ENCODE measurements at places on chromosomes 2 and 18. TPM values are rescaled to one million over a fixed set of nuclear protein-coding genes. Genes with fewer than 3 reads are reported as not detected.

GRCh38 chr2:19542796-19543662, 184.6 kb upstream of the OSR1 start:
- DNase-seq = no peak
- no peak overlapping the region for H3K27ac ChIP-seq
- H3K4me1 ChIP-seq = no peaks in the 10 kb centered on the region
- H3K27me3 ChIP-seq = no peaks in the 10 kb centered on the region
- no peak overlapping the region for H3K4me3 ChIP-seq

DNA sequence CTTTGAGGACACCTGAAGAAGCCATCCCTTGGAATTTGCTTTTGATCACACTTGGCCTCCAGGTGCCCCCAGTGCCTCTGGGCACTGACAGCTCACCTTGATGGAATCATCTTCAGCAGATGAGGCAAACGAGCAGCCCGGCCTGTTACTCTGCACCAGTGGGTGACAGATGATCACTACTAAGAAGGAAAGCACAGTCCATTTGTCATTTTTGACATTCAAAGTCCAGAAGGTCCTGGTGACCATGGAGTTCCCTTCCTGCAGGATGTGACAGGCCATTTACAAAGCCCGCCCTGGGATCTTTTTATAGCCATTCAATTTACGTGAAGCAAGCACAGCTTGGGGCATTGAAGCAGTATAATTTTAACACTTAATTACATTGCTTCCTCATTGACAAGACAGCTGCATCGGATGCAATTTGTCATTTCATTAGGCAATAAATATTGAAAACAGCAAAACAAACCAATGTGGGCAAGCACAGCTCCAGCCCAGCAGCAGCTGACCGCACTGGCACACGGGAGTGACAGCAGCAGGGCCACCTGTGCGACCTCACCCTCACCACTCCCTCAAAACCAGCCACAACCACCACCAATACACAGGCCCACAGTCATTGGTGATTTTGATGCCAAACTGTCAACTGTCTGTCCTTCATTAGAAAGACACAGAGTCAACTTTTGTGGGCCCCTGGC, 76.0 kb upstream of the SLC66A3 start:
- no peaks in the 10 kb centered on the region for H3K4me1 ChIP-seq
- H3K36me3 ChIP-seq = no peaks in the 10 kb centered on the region
- H3K27ac ChIP-seq = no peak overlapping the region
- no peak for DNase-seq
- H3K27me3 ChIP-seq = no peaks in the 10 kb centered on the region
- no peak overlapping the region for H3K4me3 ChIP-seq

DNA sequence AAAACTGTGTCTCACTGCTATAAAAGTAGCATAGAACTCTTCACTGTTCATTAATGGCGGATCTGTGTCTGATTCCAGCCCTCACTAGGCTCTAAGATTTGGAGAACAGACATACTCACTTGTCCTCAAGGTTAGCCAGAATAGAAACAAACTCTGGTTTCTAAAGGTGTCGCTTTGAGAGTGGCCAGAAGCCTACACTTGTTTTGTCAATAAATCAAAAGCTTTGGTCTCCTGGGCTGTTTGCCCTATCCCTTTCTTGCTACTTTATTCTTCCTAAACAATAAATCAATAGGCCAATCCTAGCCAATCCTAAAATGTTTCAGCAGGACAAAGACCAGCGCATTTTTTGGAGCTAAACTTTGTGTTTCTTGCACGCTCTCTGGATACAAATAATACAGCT, 1064.6 kb upstream of the CHAC2 start:
- H3K36me3 ChIP-seq = no peaks in the 10 kb centered on the region
- no peaks in the 10 kb centered on the region for H3K27me3 ChIP-seq
- DNase-seq = no peak
- H3K27ac ChIP-seq = no peak overlapping the region
- H3K4me1 ChIP-seq = no peaks in the 10 kb centered on the region

Gene CFAP221
- 3.1 TPM for total RNA-seq

Gene TMEM200C
- total RNA-seq = not detected

DNA sequence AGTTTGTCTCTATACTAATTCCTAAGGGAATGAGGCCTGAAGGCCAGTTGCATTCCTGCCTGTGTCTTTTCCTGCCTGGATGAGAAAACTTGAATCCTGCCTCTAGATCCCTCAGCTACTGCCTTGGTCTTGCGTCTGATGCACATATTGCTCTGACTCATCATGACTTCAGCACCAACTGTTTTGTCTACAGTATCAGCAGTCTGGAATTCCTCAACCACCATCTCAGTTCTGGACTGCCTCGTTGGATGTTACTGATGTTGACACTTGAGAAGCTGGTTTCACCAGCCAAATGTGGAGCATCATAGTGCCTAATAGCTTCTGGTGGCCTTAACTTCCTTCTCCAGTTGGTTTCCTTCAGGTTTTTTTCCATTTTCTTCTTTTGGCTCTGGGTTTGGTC, 211.0 kb downstream of the CTNNA2 start:
- no peaks in the 10 kb centered on the region for H3K36me3 ChIP-seq
- H3K27ac ChIP-seq = no peak overlapping the region
- no peaks in the 10 kb centered on the region for H3K4me1 ChIP-seq
- H3K4me3 ChIP-seq = no peak overlapping the region
